ENCODE measurements at places on chromosomes 7 and 10.

- no peak for DNase-seq
Measured at GRCh38 chr10:80064120-80064886, 14.2 kb upstream of the TMEM254 start.

- no peak for DNase-seq
Measured at GRCh38 chr7:66779669-66780409, 39.3 kb downstream of the RABGEF1 start.

- DNase-seq: no peak
Measured at GRCh38 chr10:63156236-63156635, 23.1 kb downstream of the NRBF2 start.

GRCh38 chr7:2266911-2267310, 24.9 kb downstream of the NUDT1 start:
- DNase-seq: no peak

DNA sequence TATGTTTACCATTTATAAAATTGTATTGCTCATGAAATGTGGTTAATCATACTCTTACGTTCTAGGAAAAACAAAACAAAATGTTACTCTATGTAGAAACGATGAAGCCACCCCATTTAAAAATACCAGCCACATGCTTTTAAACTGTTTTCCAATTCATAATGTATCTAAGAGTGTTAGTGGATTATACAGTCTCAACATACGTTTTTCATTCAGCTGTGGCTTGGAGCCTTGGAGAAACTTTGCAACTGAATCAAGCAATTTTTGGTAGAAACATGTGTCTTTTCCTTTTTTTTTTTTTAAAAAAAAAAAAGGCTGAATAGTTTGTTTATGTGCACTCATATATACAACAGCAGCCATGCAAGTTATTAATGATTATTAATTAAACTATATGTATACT, 378.0 kb upstream of the SEMA3D start:
- no peak for DNase-seq

DNA sequence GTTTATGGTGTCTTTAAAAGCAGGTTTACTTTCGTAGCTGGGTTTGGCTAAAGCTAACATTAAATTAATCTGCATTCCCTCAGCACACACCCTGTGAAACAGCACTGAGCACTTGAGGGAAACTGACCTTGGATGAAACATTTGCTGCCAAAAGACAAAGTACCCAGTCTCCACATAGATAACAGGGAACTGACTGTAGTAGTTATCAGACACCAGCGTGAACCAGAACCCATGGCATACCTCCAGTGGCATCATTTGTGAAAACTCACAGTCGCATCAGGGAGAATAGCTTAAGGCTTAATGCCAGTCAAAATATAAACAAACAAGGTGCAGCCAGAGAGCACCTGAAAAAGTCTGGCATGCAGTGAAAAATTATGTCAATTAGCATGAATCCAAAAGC, 357.8 kb upstream of the C7orf33 start:
- no peak for DNase-seq

DNA sequence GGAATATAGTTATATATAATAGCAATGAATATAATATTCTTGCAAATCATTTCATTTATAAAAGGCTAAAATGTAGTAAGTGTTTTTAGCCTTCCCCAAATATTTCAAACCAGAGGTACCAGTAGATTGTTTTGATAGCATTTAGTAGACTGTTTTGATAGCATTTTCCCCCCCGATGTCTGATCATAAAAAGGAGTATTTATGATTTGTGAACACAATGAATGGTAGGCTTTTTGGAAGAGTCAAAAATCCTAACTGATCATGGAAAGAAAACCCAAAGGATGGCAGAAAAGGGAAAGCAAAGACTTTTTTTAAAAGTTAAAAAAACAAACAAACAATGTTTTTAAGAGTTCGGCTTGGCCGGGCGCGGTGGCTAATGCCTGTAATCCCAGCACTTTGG, 152.5 kb downstream of the PIP4K2A start:
- DNase-seq: no peak

- no peak for DNase-seq
Measured at GRCh38 chr7:28045592-28045991, 135.0 kb downstream of the JAZF1 start.

DNA sequence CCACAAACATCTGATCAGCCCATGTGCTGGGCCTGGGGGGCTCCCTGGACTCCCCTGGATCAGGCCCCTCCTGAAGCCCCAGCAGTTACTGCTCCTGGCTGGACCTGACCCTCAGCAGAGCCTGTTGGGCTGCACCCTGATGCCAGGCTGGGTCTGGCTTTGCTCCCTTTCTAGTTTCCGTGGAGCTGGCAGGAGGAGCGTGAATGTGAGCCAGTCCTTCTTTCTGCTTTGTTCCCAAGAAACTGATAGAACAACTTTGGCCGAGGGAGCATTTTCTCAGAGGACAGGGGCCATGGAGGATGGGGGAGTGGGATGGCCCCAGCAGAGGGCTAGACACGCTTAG, 128.2 kb downstream of the NEURL1 start:
- DNase-seq: no peak

GRCh38 chr7:88150033-88150432, 69.8 kb downstream of the SRI start:
- no peak for DNase-seq

- no peak for DNase-seq
Measured at GRCh38 chr7:156074982-156075615, 262.8 kb upstream of the SHH start.

DNA sequence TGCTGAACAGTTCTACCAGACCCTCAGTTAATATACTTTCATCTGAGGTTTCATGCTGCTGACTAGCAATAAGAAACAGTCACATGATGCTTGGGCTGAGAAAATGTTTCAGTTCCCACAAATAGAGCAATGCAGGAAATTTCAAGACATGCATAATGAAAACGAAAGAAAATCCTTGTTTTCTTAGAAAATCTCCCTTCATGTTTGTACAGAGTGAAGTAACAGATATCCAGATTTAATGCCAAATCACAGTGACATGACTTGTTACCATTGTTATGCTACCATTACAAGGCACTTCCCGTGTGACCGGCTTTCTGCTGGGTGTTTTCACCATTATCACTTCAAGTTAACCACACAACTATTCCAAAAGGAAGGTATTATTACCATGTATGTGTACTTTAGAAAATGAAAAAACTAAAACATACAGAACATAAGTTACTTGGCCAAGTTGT, 121.7 kb downstream of the DOCK4 start:
- DNase-seq: no peak

- no peak for DNase-seq
Measured at GRCh38 chr7:98199131-98199530, 12.1 kb upstream of the BHLHA15 start.

GRCh38 chr10:61244261-61244775, 208.9 kb downstream of the TMEM26 start:
- DNase-seq: no peak

- DNase-seq: no peak
Measured at GRCh38 chr7:42953994-42954393, 21.8 kb downstream of the MRPL32 start.

DNA sequence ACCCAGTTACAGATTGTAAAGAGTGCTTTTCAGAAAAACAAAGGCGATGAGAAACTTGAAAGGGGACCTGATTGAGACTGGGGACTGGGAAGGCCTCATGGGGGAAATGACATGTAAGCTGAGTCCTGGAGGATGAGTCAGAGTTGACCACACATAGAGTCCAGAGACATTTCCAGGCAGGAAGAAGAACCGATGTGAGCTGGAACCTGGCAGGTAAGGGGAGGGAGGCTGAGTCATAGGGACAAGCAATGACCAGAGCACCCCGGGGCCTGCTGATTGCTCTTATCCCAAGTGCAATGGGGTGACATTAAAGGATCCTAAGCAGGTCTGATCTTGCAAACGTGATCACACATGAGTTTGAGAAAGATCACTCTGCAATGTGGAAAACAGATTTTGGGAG, 11.7 kb downstream of the TLL2 start:
- DNase-seq: no peak

DNA sequence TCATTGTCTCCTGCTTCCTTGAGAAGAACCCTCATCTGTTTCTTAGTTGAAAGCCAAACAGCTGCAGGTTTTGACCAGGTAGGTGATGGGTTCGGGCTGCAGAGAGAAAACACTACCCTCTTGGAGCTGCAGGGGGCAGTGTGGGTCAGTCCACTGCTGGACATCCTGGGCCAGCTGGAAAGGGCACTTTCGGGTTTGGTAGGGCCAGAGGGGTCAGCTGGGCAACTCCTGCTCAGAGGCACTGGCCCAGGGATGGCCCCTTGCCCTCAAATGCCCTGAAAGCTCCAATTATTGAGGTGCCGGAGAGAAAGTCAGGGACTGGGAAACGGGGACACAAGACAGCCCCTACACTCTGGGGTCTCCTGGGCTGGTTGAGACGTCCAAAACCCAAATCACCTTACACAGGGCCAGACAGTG, 90.7 kb downstream of the MKI67 start:
- no peak for DNase-seq

GRCh38 chr7:18715988-18716387, 220.4 kb downstream of the HDAC9 start:
- DNase-seq: no peak

GRCh38 chr10:97673736-97674525, 13.1 kb downstream of the AVPI1 start:
- no peak for DNase-seq

GRCh38 chr10:121572859-121573537, 25.2 kb downstream of the FGFR2 start:
- DNase-seq: no peak

DNA sequence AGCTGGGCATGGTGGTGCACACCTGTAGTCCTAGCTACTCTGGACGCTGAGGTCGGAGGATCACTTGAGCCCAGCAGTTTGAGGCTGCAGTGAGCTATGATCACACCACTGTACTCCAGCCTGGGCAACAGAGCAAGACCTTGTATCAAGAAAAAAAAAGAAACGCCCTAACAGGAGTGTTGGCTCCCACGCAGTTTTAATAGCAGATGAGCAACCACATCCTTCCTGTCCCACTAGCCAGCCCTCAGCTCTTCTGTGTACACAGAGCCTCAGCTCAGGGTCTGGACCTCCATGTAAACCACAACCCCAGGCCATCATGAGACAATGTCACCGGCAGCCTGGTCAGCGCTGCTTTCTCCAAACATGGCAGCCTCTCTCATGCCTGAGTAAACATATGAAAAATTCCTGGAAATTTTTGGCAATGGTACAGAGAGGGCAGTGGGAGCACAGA, 108.2 kb downstream of the PIP4K2A start:
- DNase-seq: no peak

DNA sequence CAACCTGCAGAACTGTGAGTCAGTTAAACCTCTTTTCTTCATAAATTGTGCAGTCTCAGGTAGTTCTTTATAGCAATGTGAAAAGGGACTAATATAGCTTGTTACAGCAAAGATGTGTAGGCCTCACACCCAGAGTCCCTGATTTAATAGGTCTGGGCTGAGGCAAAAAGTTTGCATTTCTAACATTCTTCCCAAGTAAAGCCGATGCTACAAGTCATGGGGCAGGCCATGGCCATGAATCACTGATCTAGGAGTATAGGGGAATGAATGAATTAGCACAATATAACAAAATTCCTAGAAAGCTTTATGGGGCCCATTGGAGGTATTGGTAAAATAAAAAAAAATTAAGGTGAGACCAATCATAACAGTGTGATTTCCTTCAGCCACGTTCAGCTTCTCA, 11.5 kb upstream of the AASS start:
- no peak for DNase-seq

DNA sequence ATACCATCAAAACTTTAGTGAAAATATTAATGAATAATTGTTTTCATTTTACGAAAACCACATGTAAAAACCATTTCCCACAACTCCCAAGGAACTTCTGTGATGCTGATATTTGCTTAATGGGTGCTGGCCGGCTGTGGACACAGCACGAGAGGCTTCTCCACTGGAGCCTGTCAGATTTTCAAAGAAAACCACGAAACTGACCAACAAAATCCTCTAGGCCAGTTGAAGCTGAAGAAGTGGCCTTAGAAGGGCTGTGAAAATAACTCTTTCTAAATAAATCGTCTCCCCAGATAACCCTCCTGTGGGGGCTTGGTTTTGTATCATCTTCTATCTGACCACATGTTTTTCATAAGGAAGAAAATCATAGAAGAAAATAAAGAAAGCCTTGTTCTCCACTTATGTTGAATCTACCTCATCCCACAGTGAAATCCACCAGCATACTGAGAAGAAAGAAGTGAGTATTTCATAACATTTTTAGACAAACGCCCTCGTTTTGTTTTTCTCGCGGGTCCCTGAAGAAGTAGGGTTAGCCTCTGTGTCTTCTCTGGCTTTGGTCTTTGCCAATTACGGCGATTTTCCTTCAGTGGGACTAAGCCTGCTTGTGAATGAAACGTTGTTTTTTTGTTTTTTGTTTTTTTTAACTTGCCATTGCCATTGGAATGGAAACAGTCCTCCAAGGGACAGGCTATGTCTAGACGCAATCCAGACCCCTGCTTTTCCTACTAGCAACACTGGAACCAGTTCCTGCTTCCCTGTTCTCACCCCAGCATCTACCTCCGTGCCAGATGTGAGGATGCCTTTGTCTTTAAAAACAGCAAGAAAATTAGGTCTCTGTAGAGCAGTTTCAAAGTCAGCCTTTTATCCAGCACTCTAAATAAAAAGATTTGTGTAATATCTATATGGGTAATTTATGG, 123.9 kb downstream of the ADAM12 start:
- DNase-seq: no peak

- DNase-seq: no peak
Measured at GRCh38 chr10:133400624-133401424, 6.9 kb downstream of the MTG1 start.

DNA sequence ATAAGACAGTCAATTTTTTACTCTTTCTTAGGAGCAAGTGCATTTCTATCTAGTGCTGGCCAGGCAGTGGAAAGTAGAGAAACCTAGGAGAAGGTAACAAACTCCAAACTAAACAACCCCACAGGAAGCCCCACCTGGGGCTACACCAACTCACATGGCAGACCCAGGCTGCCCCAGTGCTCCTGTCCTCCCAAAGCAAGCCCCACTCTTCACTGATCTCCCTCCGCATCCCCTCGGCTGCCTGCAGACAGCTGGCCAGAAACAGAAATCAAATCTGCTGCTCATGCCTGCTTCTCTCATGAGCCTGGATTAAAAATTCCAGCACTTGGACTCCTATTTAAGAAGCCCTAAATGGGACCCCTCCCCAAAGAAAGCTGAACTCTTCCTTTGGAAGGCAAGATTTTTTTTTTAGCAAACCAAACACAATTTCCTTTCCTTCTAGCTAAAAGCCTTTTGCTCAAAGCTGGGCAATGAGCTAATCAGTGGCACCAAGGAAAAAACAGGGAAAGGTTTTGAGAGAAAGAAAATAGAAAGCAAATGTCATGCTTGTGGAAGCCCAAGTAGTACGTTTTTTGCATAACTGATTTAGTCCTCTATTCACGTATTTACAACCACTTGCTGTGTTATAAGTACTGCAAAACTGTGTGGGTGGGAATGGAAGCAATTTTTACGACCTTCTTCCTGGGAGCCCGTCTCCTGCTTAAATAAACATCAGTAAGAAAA, 10.8 kb downstream of the PDE1C start:
- no peak for DNase-seq

DNA sequence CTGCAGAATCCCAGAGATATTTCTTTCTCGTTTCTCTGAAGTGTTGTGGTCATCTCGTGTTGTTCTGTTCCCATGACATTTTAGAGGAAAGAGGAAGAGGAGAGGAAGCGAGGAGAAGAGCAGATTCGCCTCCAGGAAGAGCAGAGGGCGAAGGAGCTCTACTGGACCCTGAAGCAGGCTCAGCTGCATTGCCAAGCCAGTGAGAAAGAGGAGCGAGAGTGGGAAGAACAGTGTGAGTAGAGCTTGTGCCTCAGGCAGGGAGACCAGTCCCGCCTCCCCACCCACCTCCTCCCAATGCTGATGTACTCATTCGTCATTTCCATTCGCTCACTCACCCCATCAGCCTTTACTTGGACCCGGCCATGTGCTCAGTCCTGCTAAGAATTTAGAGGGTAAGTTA, 50.8 kb downstream of the SH2D4B start:
- DNase-seq: no peak

Measured in NCI-H526 treated with DMSO at 0.1 percent for 48 hours (cell line).